ENCODE measurements at places on chromosomes 12 and 14. TPM values are rescaled to one million over a fixed set of nuclear protein-coding genes. Genes with fewer than 3 reads are reported as not detected.

DNA sequence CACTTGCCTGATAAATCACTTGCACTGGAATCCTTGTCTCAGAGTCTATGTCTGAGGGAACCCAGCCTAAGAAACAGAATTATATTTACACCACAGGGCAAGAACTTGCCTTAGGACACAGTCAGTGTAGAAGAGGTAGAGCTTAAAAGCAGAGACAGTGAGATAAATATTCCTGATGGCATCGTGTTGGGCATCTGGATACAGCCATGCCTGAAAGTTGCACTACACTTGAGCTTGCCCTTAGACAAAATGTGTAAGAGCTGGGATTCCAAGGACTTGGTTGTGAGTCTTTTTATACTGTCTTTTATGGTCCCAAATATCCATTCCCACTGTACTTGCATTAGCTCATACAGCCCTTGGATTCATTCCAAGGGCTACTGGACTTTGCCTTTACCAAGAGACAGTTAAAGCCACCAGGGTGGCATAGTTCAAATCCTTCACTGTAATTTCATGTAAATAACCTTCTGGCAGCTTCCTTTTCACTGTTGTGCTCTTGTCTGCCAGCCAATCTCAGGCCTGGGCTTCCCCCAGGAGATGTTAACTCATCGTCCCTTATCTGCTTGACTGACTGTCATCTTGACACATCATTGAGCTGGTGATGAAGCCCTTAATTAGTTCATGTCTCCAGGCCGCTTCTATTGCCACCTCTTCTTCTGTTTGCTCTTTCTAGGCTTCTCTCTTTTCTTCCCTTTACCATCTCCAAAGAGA is 577.9 kb upstream of the TBX3 start:
- no peak overlapping the region for H3K4me3 ChIP-seq
- H3K4me1 ChIP-seq: no peaks in the 10 kb centered on the region
- H3K27me3 ChIP-seq: no peaks in the 10 kb centered on the region
- no peak for DNase-seq

GRCh38 chr12:113333877-113334785 is 778 bp downstream of the SLC8B1 start:
- DNase-seq: no peak
- H3K4me1 ChIP-seq: peaks cover 30% of the 10 kb centered on the region
- no peaks in the 10 kb centered on the region for H3K27me3 ChIP-seq
- peaks cover 4% of the 10 kb centered on the region for H3K36me3 ChIP-seq
- H3K27ac ChIP-seq: peak overlapping the region; percentile 67

GRCh38 chr12:27277846-27278260 is 33.8 kb downstream of the STK38L start:
- H3K27me3 ChIP-seq: no peaks in the 10 kb centered on the region
- peak overlapping the region; percentile 67 for H3K27ac ChIP-seq
- peaks cover 94% of the 10 kb centered on the region for H3K4me1 ChIP-seq
- DNase-seq: peak; percentile 60

GRCh38 chr12:593396-594270 is 69.6 kb downstream of the NINJ2 start:
- H3K4me3 ChIP-seq: no peak overlapping the region
- H3K36me3 ChIP-seq: no peaks in the 10 kb centered on the region
- peaks cover 9% of the 10 kb centered on the region for H3K4me1 ChIP-seq
- no peak overlapping the region for H3K27ac ChIP-seq
- H3K27me3 ChIP-seq: no peaks in the 10 kb centered on the region
- no peak for DNase-seq

DNA sequence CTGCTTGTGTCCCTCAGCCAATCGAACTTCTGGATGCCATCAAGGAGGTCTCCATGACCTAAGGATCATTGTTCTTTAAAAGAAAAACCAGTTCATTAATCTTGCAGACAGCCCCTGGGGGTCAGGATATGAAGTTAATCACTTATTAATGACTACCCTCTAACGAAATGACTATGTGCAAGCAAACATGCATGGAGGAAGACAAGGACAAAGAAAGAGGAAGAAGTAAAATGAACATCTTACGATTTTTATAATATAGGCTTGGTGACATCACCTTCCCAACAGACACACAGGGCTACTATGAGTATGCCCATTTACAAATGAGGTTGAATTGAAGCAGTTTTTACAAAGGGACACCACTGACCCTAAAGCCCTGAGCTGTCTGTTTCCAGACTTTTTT is 111.1 kb upstream of the AMIGO2 start:
- H3K27ac ChIP-seq: no peak overlapping the region
- DNase-seq: no peak
- no peaks in the 10 kb centered on the region for H3K36me3 ChIP-seq
- no peak overlapping the region for H3K4me3 ChIP-seq
- H3K4me1 ChIP-seq: peaks cover 15% of the 10 kb centered on the region

- no peak overlapping the region for H3K27ac ChIP-seq
- no peak for DNase-seq
- H3K4me1 ChIP-seq: no peaks in the 10 kb centered on the region
- H3K36me3 ChIP-seq: no peaks in the 10 kb centered on the region
- H3K4me3 ChIP-seq: no peak overlapping the region
- no peaks in the 10 kb centered on the region for H3K27me3 ChIP-seq
These were observed 134.0 kb downstream of the TMTC1 start for GRCh38 chr12:29649722-29650121.

- no peak overlapping the region for H3K27ac ChIP-seq
- no peak for DNase-seq
- no peaks in the 10 kb centered on the region for H3K27me3 ChIP-seq
- H3K36me3 ChIP-seq: peaks cover 3% of the 10 kb centered on the region
These were observed 67.7 kb downstream of the RBM19 start for GRCh38 chr12:113898466-113898865.

- no peaks in the 10 kb centered on the region for H3K4me1 ChIP-seq
- DNase-seq: no peak
- no peaks in the 10 kb centered on the region for H3K36me3 ChIP-seq
- H3K27ac ChIP-seq: no peak overlapping the region
- H3K27me3 ChIP-seq: no peaks in the 10 kb centered on the region
- H3K4me3 ChIP-seq: no peak overlapping the region
These were observed 609.0 kb upstream of the LMO3 start for GRCh38 chr12:17214929-17215328.

- no peak overlapping the region for H3K4me3 ChIP-seq
- H3K4me1 ChIP-seq: no peaks in the 10 kb centered on the region
- H3K27ac ChIP-seq: no peak overlapping the region
- H3K36me3 ChIP-seq: no peaks in the 10 kb centered on the region
- DNase-seq: no peak
These were observed 9.4 kb downstream of the STX2 start for GRCh38 chr12:130829391-130830245.

- H3K27me3 ChIP-seq: no peaks in the 10 kb centered on the region
- no peak overlapping the region for H3K27ac ChIP-seq
- no peaks in the 10 kb centered on the region for H3K4me1 ChIP-seq
- H3K36me3 ChIP-seq: no peaks in the 10 kb centered on the region
- DNase-seq: no peak
These were observed 9.2 kb downstream of the DNAJC22 start for GRCh38 chr12:49355913-49356312.

DNA sequence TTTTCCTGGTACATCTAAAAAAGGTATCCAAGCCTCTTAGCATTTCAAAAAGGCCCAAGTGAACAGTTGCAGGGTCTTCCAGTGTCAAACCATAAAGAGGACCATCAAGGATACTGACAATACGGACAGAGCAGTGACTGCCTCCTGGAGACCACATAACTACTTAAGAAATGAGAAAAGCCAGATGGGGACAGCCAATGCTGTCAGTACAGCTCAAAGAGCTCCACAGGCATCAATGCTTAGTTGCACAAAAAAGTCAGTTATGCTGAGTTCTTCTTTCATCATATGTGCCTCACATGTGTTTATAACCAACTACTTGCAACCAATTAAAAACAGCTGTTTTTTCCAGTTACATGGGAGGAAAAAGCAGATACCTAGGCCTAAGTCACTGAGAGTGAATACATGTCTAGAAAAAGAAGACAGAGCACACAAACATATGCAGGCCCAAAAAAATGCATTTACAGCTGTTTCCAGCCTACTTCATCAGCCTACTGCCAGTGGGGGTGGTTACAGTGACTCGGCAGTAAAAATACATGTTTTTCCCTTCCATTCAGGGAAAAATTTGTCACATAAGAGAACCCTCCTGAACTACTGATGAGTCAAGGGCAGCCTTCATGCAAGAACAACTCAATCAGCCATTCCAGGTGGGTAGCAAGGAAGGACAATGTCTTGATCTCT is 84.0 kb downstream of the DCAF5 start:
- no peak for DNase-seq
- H3K4me1 ChIP-seq: peaks cover 29% of the 10 kb centered on the region
- H3K4me3 ChIP-seq: no peak overlapping the region
- no peaks in the 10 kb centered on the region for H3K36me3 ChIP-seq

- no peak overlapping the region for H3K27ac ChIP-seq
- no peaks in the 10 kb centered on the region for H3K4me1 ChIP-seq
- H3K27me3 ChIP-seq: no peaks in the 10 kb centered on the region
- peaks cover 24% of the 10 kb centered on the region for H3K36me3 ChIP-seq
These were observed 55.3 kb downstream of the RBM19 start for GRCh38 chr12:113910751-113911272.

DNA sequence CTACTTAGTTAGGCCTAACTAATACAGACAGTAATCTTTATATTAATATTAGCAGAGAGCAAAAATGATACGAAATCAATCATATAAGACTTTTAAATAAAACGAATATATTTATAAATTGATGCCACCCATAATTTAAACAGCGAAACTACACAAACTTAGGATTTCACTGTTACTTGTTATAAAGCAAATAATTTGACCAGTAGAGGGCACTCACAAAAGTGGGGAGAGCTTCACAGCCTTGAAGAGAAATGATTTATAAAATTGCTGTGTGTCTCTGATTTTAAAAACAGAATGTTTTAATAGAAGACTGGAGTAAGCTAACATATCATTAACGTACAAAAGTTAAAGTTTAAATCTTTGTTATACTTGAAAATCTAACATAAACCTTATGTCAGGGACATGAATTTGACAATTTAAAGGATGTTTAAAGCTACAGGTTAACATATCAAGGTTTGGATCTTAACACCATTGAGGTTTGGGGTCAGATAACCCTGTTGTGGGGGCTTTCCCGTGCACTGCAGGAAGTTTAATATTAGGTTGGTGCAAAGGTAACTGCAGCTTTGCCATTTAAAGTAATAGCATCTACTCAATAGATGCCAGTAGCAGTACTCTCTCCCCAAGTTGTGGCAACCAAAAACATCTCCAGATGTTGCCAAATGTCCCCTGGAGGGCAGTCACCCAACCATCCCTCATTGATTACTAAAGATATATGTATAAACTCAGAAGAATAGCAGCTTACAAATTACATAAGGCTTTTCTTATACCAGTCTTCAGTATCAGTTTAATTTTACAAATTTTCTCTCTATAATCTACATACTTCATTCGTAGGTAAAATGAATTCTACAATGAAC is 9.3 kb downstream of the KRAS start:
- no peak overlapping the region for H3K4me3 ChIP-seq
- H3K27me3 ChIP-seq: no peaks in the 10 kb centered on the region
- DNase-seq: no peak
- no peak overlapping the region for H3K27ac ChIP-seq
- peaks cover 2% of the 10 kb centered on the region for H3K4me1 ChIP-seq
- H3K36me3 ChIP-seq: no peaks in the 10 kb centered on the region

DNA sequence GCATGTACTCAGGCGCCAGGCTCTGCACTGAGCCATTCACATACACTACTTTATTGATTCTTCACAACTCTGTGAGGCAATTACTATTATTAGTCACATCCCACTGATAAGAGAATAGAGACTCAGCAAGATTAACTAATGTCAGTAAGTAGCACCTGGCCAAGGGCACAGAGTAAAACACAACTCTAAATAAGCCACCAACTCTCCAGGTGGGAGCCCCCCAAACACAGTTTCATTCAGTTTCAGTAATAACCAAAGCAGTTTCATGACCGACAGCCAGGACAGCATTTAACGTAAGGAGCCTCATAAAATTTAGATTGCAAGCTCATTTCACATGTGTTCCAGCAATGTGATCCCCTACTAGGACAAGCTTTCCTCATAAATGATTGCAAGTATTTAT is 323.1 kb upstream of the CCDC196 start:
- DNase-seq: no peak
- H3K4me3 ChIP-seq: no peak overlapping the region
- no peaks in the 10 kb centered on the region for H3K4me1 ChIP-seq
- no peak overlapping the region for H3K27ac ChIP-seq
- H3K27me3 ChIP-seq: no peaks in the 10 kb centered on the region

DNA sequence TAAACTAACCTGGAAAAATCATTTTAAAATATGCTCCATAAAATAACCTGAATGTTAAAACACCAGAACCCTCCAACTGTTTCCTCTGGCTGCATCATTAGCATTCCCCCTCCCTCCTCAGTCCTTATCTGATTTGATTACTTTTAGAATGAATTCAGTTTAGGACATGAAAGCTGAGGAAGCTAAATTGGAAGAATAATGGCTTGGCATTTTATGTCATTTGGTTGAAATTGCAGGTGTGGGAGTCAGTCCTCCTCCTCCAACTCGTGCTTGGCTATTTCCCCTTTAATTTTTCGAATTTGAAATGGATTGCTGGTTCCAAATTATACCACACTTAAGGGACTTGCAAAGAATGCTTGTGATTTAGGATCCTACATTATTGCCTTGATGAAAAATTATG is 473.0 kb upstream of the STXBP6 start:
- no peak overlapping the region for H3K27ac ChIP-seq
- no peaks in the 10 kb centered on the region for H3K36me3 ChIP-seq
- no peak for DNase-seq
- H3K4me3 ChIP-seq: no peak overlapping the region
- no peaks in the 10 kb centered on the region for H3K27me3 ChIP-seq
- no peaks in the 10 kb centered on the region for H3K4me1 ChIP-seq

- no peaks in the 10 kb centered on the region for H3K4me1 ChIP-seq
- H3K36me3 ChIP-seq: no peaks in the 10 kb centered on the region
- no peaks in the 10 kb centered on the region for H3K27me3 ChIP-seq
- H3K27ac ChIP-seq: no peak overlapping the region
- DNase-seq: no peak
These were observed 30.3 kb downstream of the SCN8A start for GRCh38 chr12:51621156-51621922.

The LYZ gene
- total RNA-seq: 99.9 TPM

The ADSS1 gene
- 30.8 TPM for total RNA-seq

The SLC25A3 gene
- 362 TPM for total RNA-seq

The IL31 gene
- not detected for total RNA-seq

The KSR2 gene
- total RNA-seq: 0.07 TPM

The RNASE7 gene
- total RNA-seq: 0.27 TPM

The ETFRF1 gene
- total RNA-seq: 21.8 TPM

The SLC7A7 gene
- 38.5 TPM for total RNA-seq

The FITM1 gene
- not detected for total RNA-seq

The PZP gene
- not detected for total RNA-seq
